ENCODE measurements at places on chromosomes 1 and 21.

DNA sequence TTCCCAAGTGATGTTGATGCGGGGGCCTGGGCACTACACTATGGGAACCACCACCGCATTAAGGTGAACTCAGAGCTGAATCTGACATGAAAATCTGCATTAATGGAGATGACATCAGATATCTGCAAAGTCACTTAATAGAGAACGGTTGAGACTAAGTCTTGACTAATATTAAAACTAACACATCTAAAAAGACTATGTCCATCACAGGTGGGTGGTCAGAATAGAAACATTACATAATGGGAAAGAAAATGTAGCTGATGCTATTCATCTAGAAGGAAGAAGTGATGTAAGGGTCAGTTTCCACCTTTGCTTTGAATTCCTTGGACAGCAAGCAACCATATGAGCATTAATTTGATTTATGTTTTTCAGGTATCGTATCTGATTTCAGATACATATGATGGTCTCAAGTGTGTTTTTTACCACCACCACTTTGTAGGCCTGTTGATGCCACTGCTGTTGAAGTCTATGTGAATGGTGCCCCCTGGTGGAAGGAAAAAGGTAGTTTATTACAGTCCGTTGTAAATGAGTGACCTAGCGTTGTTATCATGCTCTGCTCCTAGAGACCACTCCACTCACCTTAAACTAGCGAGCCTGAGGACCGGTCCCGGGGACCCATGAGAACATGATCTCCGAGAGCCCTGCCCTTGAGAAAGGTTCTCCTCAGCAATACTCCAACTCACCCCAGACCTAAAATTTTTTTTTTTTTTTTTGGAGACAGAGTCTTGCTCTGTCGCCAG, 73.5 kb downstream of the BACH1 start:
- DNase-seq: peak; percentile 85

- DNase-seq: no peak
These were observed 12.8 kb downstream of the RGL1 start for GRCh38 chr1:183817576-183818288.

DNA sequence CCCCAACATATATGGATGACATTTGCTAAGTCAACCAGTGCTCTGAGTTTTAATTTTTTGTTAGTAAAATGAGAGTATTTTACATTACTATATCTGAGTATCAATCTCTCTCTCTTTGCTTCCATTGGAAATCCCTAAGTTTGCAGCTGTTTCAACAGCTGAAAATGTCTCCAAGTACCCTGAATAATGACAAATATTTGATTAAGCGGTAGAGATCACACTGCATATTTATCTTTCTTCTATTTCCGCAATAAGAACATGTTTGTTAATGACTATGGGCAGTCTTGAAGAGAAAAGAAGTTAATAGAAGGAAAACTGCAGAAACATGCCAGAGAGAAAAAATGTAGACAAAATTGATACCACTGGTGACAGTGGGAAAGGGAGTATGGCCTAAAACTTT, 1117.5 kb downstream of the NCAM2 start:
- DNase-seq: no peak

DNA sequence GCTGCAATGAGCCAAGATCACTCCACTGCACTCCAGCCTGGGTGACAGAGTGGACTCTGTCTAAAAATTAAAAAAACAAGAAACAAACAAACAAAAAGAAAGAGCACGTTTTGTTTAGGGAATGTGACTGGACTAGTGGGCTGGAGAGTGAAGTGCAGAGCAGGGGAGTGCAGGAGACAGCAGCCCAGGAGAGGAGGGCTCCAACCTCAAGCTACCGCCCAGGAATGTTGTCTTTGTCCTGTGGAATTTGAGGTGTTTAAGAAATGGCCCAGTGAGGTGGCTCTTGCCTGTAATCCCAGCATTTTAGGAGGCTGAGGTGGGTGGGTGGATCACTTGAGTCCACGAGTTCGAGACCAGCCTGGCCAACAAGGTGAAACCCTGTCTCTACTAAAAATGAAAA, 42.4 kb upstream of the MTF2 start:
- no peak for DNase-seq

DNA sequence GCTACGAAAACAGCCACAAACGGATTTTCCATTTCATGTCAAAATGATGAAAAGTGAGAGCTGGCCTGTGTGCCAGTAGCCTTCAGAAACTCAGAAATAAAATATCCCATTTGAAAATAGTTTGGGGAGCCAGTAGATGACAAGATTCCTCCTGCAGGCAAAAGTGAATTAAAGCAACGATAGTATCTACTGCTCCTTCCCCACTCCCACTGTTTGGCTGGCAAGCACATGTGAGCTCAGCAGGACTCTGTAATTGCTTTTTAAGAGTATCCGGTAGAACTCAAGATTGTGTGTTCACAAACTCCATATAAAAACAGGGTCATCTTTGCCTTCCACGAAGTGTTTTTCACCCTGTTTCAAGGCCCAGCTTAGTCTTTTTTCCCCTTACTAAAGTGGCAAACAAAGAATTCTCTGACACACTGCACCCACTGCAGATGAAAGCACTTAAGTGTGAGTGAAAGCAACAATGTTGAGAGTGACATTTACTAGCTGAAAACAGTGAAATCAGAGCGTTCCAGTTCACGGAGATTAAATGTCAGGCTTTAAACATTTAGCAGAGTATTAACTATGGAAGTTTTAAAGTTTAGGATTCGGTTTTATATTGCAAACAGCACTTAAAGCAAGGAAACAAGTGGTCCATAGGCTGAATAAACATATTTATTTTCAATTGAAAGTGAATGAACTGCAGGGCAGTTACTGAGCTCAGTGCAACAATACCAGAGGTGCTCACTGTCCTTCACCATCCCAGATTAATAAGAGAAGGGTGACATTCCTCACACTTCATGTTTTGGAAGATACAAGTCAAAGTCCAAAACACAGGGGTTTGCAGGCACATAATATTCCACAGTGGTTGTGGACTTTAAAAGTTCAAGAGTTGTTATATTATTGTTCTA, 70.0 kb downstream of the ALG14 start:
- peak; percentile 51 for DNase-seq

DNA sequence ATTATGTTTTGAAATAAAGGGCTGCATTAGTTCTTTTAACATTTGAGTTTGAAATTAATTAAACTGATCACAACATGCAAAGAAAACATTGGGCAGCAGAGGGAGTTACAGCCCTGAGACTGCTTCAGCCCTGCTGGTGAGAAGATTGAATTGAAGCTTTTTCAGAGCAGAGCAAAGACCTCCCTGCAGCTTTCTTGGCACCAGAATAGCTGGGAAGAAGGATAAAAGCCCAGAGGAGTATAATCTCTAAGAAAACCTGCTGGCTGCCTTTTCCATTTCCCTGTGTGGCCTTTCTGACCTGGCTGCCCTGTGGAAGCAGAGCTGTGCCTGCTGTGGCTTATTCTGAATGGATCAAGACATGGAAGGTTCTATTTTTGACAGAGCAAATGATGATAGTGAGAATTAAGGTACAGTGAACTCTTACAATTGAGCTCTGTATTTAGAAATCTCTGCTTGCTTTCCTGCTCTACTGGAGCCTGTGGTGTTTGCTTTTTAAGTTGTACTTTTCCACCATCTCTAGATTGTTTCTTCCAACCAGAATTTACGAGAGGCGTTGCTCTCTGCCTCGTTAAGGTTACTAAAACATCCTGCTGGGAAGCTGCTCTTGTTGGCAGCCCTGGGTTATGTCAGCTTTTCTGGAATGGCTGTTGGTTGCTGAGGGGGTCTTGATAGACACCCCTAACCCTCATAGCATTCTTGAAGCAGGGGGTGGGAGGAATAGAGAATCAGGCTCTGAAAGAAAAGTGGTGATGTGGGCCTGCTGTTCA, 9.9 kb downstream of the SNRPE start:
- DNase-seq: peak; percentile 82

DNA sequence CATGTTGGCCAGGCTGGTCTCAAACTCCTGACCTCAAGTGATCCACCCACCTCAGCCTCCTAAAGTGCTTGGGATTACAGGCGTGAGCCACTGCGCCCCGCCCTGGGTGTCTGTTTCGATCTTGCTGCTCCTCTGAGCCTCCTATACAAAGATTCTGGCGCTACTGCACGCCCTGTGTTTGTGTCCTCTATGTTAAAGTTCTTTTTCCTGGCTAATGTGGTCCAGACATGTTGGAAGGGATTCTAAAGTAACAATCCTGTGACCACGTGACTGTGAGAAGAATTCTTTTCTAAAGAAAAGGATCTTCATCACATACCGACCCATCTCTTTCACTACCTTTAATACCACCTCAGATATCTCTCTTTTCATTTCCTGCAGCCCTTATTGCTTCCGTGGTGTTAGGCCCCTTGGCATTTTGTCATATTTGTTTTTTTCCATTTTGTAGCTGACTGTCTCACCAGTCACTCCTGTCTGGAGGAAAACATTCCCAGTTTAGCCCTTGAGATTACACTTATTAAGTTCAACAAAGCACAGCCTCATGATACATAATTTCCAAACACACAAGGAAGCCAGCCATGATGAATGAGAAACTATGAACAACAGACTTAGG, 27.2 kb upstream of the ENO1 start:
- DNase-seq: no peak

DNA sequence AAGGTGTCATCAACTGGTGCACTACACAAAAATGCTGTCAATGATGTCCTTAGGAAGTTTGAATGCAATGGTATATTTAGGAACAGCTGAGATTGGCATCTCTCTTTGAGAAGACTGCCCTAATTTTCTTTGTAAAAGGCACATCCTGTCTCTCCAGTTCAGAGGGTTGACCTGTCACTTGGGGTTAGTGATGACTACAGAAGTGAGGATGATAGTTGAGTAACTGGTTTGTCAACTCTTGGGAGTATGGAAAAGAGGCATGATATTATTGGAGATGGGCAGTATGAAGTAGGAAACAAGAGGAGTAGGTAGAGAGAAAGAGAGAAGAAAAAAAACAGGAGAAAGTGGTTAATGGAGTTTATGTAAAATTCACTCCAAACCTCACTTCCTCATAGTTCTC, 40.4 kb upstream of the PIGC start:
- no peak for DNase-seq

GRCh38 chr1:109454497-109455133, 11.7 kb upstream of the SYPL2 start:
- DNase-seq: no peak

DNA sequence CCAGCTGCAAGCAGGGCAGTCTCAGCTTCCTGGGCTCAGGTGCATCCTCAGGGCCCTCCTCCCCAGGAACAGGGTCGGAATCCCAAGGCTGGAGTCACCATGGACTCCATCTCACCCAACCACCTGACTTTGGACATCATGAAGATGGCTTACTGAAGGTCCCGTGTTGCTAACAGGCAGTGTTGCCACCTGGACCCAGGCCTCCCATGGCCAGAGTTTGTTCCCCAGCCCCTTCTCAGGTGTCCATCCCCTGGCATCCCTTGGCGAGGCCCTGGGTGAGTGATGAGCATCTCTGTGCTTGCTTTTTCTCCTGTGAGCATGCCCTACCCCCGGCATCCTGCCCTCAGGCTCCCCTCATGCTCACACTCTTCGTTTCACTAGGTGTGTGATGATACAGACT, 101.7 kb upstream of the EDN2 start:
- no peak for DNase-seq

GRCh38 chr1:185823467-185823866, 89.3 kb downstream of the HMCN1 start:
- no peak for DNase-seq

GRCh38 chr1:32881871-32882850, 4.1 kb upstream of the HPCA start:
- DNase-seq: peak; percentile 92

- no peak for DNase-seq
These were observed 117.8 kb downstream of the GLIS1 start for GRCh38 chr1:53621144-53621543.

GRCh38 chr1:168572633-168573032, 3.8 kb upstream of the XCL1 start:
- no peak for DNase-seq

DNA sequence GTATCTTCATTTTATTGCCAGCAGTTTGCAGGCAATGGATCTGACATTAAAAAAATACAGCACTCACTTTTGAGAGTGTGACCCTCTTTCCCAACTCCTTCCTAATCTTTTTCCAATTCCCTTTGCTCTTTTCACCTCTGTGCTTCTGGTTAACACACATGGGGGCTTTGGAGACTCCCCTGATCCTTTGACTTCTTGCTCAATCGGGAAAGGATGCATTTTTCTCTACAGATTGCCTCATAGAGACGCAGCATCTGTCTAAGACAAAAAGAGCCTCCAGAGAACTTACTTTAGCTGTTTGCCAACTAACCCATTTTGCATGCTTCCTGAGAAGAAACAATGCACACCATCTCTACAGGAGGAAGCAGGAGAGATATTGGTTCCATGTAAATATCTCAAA, 378.3 kb downstream of the PBX1 start:
- DNase-seq: no peak

DNA sequence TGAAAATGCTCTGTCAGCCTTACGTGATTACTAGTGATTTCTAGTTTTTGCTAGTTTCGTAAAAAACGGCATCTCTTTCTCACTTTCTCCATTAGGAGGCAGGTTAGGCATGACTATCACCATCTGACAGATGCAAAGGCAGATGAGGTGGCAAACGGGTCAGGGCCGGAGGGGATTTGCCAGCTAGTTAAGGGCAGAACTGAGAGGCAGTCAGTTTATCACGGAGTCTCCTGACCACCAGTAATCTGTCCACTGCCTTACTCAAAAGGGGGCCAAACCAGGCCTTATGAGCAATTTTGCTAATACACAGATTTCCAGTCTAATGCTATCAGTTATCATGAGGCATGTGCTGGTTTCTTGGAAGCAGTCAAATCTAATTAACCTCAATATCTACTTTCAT, 159.3 kb downstream of the TSEN15 start:
- no peak for DNase-seq

- no peak for DNase-seq
These were observed 105.9 kb downstream of the PIK3R3 start for GRCh38 chr1:46026531-46026930.

DNA sequence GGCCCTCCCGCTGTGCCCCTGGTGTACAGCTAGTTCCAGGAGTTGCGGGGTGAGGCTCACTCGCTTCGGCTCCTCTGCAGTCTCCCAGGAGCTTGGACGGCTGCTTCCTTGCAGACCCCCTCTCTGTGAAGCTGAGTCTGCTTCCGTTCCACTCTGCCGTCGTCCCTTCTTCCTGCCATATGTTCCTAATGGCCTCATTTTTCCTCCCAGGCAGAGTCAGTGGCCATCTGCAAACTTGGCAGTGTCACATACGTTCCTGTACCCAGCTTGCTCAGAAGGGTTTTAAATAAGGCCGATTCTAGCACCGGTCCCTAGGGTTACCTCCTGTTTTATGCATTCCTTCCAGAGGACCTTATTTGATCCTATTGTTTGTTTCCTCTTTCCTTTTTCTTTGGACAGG, 21.3 kb downstream of the ACTL8 start:
- DNase-seq: peak; percentile 94
